Suppressor macrophage (primary cell): ENCODE measurements at places on chromosomes 4 and X.

- DNase-seq, result no peak
Observed at GRCh38 chr4:40547789-40548132, 81.9 kb downstream of the RBM47 start.

- DNase-seq, result no peak
Observed at GRCh38 chrX:132146456-132146855, 18.6 kb upstream of the FRMD7 start.

- no peak for DNase-seq
Observed at GRCh38 chr4:78528327-78528726, 23.2 kb upstream of the ANXA3 start.

DNA sequence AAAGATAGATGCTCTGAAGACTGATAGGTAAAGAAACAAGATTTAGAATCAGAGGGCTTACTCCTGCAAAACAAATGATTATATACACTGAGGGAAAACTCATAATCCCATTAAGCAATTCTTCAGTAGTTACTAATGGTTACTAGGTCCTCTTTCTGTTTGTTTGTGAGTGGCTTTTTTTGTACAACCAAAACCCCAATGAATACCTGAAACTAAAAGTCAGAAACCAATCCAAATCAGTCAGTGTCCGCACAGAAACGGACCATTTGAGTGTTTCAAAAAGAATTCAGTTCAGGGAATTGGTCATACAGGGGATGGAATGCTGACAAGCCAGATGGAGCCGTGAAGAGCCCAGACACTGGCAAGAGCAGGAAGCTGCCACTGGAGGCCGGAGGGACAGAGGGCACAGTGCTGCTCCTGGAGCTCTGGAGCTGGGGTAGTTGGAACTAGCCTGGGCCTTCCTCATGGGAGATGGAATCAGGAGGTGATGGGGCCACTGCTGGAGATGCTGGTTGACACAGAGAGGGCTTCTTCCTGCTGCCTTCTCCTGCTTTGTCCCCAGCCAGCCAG lies 31.9 kb downstream of the SETD7 start:
- DNase-seq, result no peak

- no peak for DNase-seq
Observed at GRCh38 chrX:121733514-121733913, 686.1 kb downstream of the GLUD2 start.
